ENCODE measurements at places on chromosomes 16 and 17.

GRCh38 chr16:19639986-19640421 lies 78.0 kb downstream of the KNOP1 start:
- DNase-seq, result no peak

DNA sequence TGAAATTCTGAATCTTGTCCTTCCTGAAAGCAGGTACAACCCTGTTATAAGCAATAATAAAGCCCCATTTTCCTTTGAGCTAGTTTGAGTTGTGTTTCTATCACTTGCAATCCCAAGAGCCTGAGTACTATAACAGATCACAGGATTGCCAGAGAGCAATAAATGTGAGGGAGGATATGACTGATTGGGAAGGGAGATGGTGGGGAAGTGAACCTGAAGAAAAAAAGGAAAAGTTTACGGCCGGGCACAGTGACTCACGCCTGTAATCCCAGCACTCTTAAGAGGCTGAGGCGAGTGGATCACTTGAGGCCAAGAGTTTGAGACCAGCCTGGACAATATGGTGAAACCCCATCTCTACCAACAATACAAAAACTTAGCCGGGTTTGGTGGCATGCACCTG lies 80.4 kb downstream of the COX10 start:
- DNase-seq, result no peak

DNA sequence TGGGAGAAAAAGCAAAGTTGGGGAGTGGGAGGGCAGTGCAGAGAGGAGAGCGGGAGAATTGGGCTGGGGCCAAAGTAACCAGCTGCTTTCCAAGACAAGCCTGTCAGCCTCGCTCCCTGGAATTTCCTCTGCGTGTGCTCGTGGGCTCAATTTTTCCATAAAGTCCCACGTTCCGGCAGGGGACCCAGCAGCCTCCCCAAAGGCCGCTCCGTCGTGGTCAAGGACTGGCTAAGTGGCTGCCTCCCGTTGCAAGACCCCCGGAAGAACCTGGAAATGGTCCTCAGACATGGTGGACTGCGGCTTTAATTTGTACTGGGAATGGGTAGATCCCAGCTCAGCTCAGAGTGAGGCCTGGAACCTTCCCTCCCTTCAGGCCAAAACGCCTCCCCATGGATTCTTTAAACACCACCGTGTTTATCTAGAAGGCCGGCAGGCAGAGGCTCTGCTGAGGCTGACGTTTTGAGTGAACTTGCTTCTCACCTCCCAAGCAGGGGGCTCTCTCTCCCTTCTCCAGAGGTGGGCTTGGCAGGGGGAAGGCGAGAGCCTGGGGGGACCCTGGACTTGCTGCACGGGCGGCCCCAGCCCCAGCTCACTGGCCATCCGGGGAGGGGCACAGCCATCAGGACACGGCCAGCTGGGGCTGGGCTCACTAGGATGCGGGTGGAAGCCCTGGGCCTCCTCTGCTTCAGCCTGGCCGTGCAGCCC lies 190.0 kb downstream of the C16orf95 start:
- no peak for DNase-seq

- DNase-seq, result no peak
Observed at GRCh38 chr17:35447499-35447898, 1.1 kb downstream of the SLFN13 start.

DNA sequence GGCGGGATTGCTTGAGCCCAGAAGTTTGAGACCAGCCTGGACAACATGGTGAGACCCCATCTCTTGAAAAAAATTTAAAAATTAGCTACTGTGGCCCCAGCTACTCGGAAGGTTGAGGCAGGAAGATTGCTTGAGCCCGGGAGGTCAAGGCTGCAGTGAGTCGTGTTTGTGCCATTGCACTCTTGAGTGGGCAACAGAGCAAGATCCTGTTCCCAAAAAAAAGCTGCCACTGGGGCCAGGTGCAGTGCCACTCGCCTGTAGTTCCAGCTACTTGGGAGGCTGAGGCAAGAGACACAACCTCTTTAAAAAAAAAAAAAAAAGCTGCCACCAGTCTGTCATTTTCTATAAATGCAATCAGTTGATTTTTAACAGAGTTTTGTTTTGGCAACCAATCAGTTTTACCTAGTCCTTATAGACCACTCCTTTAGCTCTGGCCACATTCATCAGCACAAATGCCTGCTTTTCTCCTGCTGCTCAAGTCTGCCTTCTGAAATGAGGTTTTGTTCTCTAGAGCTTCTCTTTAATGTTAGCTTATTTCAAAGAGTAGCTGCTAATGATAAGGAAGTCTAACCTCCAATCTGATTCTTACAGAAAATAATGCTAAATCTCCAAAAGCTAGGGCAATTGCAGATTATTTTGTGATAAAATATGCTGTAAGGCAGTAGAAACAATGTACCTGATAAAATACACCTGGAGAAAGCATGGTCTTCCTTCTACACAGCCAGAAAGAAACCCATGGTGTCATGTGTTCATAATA lies 64.8 kb downstream of the TUBD1 start:
- DNase-seq, result no peak

- no peak for DNase-seq
Observed at GRCh38 chr16:73976644-73977043, 320.0 kb upstream of the PSMD7 start.

DNA sequence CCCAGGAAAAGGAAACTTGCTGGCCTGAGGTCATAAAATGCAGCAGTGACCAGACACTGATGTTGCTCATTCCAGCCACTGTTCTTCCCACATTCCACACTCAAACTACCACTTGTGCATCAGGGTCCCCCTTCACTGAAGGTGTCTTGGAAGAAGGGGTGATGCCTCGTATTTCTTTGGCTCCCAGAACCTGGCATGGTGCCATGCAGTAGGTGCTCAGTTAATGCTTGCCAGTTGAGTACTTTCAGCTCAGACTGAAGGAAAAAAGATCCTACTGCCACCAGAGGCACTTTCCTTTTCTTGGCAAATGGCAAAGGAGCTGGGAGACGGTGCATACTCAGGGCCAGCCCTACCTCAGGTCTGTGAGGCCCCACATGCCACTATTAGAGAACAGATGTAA lies 73.5 kb downstream of the TEX14 start:
- no peak for DNase-seq

- no peak for DNase-seq
Observed at GRCh38 chr17:8494506-8495111, 58.9 kb downstream of the NDEL1 start.

DNA sequence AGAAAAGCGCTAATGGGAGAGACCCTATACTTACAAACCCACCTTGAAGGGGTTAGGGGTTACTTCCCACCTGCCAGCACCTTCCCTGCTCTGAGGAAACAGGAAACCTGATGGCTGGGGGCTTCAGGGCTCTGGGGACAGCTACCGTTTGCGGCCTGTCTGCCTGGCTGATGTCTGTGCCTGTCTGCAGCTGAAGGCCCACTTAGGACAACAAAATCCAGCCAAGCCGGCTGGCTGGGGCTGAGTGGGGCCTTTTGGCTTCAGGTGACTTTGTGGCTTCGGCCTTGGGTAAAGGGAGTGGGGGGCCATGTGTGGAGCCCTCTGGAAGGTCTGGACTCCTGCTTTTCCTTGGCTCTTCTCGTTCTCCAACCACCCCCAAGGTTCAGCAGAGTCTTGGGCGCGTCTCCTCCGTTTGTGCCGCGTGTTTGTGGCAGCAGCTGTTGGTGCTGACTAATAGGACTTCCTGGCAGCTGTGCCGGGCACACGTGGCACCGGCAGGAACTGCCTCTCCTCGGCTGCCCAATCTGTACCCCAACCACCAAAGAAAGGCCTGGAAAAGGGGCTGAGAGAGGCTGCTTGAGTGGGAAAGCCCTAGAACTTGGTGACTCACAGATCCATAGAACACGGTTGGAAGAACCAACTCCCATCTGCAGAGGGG lies 186.7 kb downstream of the MSI2 start:
- peak; percentile 58 for DNase-seq

DNA sequence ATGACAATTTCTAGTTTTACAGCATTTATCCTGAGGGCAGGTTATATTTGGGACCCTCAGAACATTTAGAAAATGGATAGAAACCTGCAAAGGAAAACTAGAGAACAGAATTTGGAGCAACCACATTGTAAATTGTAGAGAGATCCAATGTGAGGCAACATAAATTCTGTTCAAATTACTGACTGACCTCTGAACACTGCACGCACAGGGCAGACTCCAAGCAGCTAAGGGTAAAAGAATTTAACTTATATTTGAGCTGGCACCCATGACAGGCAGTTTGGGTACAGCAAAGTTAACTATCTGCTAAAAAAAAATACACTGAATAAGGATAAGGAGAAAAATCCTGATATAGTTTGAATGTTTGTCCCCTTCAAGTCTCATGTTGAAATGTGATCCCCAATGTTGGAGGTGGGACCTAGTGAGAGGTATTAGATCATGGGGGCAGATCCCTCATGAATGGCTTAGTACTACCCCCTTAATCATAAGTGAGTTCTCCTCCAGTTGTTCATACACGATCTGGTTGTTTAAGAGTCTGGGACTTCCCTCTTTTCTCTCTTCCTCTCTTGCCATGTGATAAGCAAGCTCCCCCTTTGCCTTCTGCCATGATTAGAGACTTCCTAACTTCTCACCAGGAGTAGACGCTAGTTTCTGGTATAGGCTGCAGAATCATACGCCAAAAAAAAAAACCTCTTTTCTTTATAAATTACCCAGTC lies 75.7 kb downstream of the FBXL20 start:
- no peak for DNase-seq

GRCh38 chr17:60534613-60535157 lies 8.6 kb upstream of the APPBP2 start:
- DNase-seq, result no peak

- DNase-seq, result no peak
Observed at GRCh38 chr16:52293204-52293603, 253.7 kb downstream of the TOX3 start.

DNA sequence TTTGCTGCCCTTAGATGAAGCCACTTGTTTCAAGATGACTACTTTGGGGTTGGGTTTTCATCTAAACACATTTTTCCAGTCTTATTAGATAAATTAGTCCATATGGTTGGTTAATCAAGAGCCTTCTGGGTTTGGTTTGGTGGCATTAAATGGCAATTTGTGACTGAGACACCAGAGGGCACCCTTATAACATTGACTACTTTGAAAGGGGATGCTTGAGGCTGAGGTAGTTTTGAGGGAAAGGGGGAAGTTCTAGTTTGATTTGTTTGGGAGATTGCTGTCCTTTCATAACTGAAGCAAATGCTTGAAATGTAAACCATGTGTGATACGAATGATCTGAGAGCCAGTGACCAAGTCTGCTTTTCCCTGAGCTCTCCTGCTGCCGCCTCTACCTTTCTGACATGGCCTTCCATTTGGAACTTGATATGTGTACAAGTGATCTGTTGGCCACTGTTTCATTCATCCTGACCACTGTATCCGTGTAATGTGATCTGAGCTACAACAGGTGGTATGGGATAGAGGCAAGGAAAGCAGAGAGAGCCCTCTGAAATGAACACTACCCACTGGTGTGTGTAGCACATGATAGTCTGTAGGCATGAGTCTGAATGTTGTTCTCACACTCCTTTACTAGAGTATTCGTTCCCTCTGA lies 5.8 kb upstream of the RARA start:
- DNase-seq, result no peak

DNA sequence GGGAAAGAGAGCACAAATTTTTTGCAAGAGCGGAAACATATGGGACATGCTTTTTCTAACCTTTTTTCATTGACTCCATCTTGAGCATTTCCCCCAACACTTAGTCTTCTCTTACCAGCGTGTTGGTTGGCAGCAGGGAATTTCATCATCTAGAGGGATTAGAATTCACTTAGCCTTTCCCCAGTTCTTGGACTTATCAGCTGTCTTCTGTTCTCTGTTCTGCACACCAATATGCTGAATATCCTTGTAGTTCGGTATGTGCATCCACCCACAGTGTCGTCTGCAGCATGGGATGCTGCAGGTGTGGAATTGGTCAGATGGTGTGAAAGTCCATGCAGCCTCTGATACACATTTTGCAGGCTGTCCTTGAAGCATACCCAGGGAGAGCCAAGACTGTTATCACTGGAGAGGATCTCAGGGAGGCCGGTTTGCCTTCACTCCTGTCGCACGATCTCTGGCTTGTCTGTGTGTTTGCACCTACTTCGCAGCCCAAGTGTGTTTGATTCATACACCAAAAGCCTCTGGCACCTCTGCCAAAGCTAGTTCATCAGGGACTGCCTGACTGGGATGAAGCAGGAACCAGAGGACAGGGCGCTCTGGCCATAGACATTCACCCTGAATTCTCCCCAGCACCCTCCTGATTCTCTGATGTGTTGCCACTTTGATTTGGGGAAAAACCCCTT lies 93.3 kb downstream of the SOCS1 start:
- DNase-seq, result no peak

DNA sequence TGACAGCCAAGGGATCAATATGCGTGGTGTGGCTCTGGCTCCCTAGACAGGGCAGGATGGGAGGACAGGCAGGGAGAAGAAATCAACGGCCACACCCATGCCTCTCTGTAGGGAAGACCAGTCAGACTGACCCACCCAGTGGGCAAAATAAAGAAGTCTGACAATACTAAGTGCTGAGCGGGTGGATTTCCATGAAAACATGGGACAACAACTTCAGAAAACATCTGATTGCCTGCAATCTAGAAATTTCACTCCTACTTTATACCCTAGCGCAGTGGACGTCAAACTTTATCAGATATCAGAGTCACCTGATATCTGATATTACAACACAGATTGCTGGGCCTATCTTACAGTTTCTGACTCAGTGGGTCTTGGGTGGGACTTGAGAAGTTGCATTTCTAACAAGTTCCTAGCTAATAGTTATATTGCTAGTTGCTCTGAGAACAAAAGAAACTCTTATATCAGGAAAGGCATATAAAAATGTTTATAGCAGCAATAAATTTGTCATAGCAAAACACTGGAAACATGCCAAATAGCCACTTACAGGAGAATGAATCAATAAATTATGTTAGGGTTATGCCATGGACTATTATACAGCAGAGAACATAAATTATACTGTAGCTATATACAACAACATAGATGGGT lies 38.4 kb downstream of the C17orf67 start:
- no peak for DNase-seq

- no peak for DNase-seq
Observed at GRCh38 chr16:61323456-61323855, 712.8 kb downstream of the CDH8 start.

- no peak for DNase-seq
Observed at GRCh38 chr16:48862087-48862532, 252.1 kb upstream of the N4BP1 start.

All from activated T-cell treated with anti-CD3 and anti-CD28 coated beads, Interleukin-2, amount 50 U/mL, for 1 hour (primary cell).